ENCODE measurements at places on chromosomes 7 and 10.

DNA sequence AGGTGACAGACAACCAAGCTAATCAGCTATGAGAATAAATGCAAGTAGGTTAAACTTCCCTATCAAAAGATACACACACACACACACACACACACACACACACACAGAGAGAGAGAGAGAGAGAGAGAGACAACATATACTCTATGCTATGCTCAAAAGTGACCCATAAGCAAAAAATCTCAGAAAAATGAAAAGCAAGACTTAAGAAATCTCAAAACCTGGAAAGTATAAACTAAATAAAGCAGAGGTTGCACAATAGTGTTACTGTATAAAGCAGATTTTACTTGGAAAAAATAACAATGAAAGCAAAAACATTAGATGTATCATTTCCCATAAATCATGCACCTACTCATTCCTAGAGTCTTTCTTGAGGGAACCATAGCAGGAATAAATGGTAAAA is 221.5 kb downstream of the INHBA start:
- DNase-seq, result no peak

DNA sequence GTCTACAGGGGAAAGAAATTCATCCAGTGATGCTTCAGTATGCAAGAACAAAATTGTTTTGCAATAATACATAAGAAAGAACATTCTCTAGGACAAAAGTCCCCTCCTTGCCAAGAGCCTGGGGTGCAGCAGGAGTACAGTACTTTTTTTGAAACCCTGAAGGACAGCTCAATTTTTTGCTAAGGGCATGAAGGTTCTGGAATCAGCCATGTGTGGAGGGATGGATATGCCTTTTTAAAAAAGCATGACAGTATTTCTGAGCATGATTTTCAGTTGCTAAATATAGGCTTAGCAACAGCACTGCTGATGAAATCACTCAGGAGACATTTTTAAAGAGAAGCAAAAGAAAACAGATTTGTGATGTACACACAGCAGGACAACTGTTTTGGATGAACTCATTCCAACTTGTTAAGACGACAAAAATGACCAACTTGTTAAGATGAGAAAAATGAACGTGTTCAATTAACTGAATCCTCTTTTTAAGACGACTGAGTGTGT is 39.3 kb downstream of the HBP1 start:
- DNase-seq, result no peak

DNA sequence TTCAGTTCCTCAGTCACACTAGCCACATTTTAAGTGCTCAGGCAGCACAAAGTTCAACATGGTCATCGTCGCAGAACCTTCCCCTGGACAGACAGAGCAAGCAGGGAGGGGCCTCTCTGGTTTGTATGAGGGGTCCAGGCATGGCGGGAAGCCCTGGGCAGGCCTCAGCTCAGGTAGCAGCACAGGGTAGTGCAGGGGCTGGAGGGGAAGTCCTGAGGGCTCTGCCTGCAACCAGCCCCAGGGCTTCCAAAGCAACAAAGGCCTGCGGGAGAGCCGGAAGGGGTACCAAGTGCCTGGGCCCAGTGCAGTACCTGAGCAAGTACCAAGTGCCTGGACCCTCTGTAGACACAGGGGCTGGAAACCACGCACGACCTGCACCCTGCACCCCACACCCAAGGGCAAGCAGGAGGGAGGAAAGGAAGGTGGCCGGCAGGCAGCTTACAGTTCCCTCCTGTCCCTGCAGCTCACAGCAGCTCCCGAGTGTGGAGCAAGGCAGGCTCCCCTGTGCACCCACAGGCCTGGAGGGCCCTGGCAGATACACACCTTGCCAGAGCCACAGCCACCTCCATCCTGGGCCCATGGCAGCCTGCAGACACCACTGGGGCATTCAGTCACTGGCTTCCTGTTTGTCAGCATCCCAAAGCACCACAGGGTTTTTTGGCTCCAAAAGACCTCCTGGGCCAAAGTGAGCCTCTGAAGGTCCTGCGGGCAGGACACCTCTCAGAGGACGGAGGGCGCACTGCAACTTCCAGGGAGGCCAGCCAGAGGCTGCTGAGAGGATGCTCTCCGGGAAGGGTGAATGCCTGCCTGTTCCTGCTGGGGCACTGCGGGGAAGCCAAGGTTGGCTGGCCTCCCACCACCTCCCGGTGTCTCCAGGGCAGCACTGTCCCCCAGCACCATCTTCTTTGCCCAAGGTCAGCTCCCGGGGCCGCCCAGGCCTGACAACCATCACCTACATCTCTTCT is 6.5 kb upstream of the RET start:
- DNase-seq, result no peak

DNA sequence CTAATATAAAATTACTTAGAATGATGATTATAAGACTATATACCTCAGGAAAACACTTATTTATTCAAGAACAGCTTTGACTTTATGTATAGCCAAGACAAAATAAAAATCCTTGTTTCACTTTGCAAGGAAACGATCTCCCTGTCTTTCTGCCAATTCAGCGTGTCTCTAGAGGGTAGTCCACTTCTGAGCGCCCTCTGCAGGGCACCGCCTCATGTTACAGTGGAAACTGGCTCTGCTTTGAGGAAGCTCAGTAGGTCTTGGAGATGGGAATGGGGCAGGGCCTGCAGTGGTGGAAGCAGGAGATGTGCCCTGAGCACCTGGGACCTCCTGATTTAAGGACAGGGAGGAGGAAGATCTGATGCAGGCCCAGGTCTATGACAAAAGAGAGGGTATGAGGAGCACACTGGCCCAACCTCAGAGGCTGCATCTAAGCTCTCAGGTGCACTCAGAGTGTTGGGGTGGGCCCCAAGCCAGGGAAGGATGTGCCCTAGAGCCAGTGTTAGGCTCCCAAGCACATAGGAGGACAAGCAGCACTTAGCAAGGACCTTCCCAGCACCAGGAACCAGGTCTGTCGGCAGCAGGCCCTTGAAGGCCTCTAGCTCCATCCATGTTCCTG is 481.0 kb downstream of the TNS3 start:
- DNase-seq, result peak; percentile 34

- DNase-seq, result no peak
These were observed 28.0 kb downstream of the RSU1 start for GRCh38 chr10:16789261-16789660.

GRCh38 chr10:32948451-32948850 is 9.6 kb downstream of the ITGB1 start:
- DNase-seq, result no peak

DNA sequence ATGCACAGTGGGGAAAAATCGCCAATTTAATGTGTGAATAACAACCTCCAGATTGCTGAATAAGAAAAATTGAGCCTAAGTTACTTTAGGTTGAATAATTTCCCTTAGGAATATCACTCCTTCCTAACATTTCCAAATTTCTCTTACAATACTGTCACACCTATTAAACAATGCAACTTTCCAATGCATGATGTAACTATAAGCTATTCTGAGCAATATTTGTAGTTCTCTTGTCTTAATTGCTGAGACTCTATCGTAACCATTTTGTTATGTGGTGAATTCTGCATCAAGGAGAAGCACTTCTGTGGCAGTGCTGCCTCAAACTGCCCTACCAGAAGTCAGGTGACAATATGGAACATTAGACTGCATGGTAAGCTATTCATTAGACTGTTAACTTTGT is 386.7 kb upstream of the LRRN3 start:
- no peak for DNase-seq

DNA sequence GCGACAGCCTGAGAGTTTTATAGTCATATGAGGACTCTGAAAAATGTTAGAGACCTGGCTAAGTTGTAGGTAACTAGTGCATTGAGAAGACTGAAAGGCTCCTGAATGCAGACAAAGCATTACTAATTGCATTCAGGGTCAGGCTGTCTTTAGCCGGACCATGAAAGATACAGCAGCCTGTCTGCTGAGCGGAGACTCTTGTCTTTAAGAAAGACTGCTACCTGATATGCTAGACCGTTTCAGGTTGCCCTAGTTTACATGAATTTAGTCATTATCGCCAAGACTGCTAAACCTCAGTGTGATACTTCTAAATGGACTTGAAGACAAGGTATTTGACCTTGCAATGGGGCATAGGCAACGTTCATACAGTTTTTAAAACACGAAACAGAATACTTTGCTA is 81.2 kb downstream of the BMPR1A start:
- no peak for DNase-seq

DNA sequence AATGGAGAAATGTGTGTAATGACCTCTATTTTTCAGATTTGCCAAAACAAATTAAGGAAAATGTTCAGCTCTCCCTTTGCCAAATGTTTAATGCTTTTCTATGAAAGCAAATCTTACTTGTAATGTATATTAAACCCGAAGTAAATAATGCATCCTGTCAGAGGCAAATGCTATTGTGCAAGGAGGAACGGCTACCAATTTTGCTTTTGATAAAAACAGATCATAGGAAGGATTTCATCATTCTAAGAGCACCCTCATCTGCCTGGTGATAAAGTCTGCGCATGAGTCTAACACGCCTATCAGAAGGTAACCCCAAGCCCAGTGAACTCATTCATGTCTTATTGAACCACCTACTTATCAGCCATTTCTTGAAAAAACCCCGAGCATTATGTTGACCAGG is 412.4 kb upstream of the MKI67 start:
- no peak for DNase-seq

DNA sequence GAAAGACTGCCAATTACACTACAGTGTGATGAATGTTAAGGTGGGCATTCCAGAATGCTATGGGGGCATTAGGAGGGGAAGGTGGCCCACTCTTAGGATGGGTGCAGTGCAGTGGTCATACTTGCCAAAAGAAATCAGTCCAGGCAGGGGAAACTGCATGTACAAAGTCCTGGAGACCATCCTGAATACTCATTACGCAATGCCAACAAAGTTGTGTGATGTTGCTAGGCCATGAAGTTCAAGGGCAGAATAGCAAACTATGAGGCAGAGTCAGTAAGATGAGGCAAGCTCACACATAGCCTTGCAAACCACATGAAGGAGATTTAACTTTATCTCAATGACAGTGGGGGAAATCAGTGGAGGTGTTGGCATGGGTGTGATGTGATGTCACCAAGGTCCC is 49.8 kb upstream of the SLC35B4 start:
- DNase-seq, result no peak

DNA sequence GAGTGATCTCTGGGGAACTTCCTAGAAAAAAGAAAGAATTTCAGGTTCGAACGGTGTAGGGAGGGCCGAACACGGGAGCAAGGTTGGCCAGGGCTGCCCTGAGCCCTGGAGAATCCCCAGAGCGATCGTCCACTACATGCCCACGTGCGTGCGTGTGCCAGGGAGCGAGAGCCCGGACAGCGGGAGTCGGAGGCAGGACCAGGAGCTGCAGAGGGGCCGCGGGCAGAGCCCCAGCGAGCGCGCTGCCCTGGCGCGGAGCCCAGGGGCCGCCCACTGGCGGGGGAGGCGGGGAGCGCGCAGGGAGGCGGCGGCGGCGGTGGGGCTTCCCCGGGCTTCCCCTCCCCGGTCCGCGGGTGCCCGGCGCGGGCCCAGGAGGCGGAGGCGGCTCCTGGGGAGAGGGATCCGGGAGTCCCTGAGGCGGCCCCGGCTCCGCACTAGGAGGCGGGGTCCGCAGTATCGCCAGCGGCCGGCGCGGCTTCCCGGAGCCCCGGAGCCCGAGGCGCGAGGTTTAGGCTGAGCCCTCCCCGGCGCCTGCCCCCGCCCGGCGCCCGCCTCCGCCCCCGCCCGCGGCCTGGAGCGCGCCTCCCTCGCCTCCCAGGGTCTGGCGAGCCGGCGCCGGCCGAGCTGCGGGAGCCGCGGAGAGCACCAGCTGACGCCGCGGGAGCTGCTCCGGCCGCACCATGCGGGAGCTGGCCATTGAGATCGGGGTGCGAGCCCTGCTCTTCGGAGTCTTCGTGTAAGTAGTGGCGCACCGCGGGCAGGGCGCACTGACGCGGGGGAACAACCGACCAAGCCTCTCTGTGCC is at the start of gene PLPP4:
Gene PLPP4, plus strand, starts transcription at position 602 of the 805 bp plus-strand sequence. Its CDS starts 79 bp downstream, at position 681.
- DNase-seq, result peak; percentile 16

DNA sequence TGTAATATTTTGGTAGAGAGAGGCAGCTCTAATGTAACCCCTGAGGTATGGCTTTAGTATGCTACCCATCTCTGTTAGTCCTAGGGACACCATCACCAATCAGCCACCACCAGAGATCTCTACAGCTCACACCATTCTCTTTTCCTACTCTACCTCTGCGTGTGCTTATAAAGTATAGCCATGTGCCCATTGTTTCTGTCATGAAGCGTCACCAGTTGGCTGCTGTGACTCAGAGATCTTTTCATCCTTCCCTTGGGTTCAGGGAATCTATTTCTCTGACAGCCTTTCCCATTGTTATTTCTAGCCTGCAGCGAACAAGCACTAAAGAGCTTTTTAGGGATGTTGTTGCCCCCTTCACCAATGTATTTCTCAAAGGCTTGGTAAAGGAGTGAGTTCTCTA is 103.3 kb downstream of the TPST1 start:
- no peak for DNase-seq

GRCh38 chr10:26690731-26691475 is 6.6 kb upstream of the PDSS1 start:
- no peak for DNase-seq

DNA sequence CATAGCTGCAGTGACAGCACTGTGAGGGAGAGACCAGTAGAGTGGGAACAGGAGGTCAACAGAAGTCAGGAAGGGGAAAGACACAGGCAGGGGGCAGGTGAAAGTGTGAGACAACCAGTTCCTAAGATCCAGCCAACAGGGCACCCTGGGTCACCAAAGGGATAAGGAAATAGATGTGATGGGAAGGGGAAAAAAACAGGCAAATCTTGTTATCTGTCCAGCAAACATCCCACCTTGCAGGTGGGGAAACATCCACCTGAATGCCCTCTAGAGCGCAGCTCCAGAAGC is 42.5 kb downstream of the DPCD start:
- DNase-seq, result no peak

- DNase-seq, result no peak
These were observed 49.0 kb downstream of the LAMB1 start for GRCh38 chr7:107953924-107954303.

- DNase-seq, result no peak
These were observed 36.6 kb downstream of the GOLGA7B start for GRCh38 chr10:97886286-97886685.

GRCh38 chr7:133582766-133583523 is 330.1 kb downstream of the EXOC4 start:
- no peak for DNase-seq

DNA sequence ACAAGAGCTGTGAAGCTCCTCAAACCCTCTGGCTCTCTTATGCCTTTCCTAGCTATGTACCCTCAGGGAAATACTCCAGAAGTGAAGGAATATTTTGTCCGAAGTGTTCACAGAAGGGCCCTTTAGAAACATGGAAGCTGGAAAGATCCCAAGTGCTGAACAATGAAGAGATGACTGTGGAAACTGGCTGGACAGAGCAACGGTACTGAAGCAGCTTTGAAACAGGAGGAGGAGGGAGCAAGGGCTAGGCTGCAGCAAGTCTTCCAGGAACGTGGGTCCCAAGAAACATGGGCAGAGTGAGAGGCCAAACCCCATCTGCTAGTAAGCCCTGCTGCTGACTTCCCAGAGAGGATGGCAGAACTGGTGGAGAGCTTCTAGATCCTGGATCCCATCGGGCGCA is 3.0 kb upstream of the PSAP start:
- DNase-seq, result peak; percentile 64

GRCh38 chr10:91711885-91712680 is 79.2 kb upstream of the PPP1R3C start:
- no peak for DNase-seq

- DNase-seq, result peak; percentile 38
These were observed 9.3 kb upstream of the ZC3HAV1L start for GRCh38 chr7:139044813-139045794.

GRCh38 chr10:91694170-91694794 is 61.4 kb upstream of the PPP1R3C start:
- DNase-seq, result peak; percentile 59

Measured in K562 (cell line).